ENCODE measurements at places on chromosomes 5 and 9. TPM values are rescaled to one million over a fixed set of nuclear protein-coding genes. Genes with fewer than 3 reads are reported as not detected.
A peak's percentile ranks its signal among the peaks of the same experiment; 100 is the strongest.

Gene CDKN2A
- 0.54 TPM for total RNA-seq

- H3K27me3 ChIP-seq, result peaks cover 2% of the 10 kb centered on the region
- H3K36me3 ChIP-seq, result no peaks in the 10 kb centered on the region
- no peak for DNase-seq
- H3K4me1 ChIP-seq, result no peaks in the 10 kb centered on the region
- H3K4me3 ChIP-seq, result no peak overlapping the region
Measured at GRCh38 chr9:132531710-132532570, 50.5 kb upstream of the BARHL1 start.

DNA sequence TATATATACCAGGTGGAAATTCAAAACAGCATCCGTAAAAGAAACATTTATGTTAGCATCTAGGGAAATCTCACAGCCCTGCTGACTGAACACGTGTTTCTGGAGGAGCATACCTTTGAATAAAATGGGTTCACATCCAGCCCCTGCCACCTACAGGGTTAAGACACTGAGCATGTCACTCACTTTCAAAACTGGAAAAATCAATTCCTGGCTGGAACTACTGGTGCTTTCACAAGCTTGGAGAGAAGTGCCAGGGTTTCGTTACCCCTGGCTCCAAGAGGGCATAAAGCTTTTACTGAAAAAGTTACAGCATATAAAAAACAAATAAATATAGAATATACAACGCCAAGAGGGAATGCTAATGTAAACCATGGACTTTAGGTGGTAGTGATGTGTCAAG is 48.0 kb downstream of the SERINC5 start:
- no peak overlapping the region for H3K4me3 ChIP-seq
- peaks cover 2% of the 10 kb centered on the region for H3K36me3 ChIP-seq
- DNase-seq, result no peak
- no peaks in the 10 kb centered on the region for H3K27me3 ChIP-seq
- H3K27ac ChIP-seq, result no peak overlapping the region
- H3K4me1 ChIP-seq, result peaks cover 30% of the 10 kb centered on the region

Gene TIMD4
- total RNA-seq, result 1.5 TPM

Gene GPR151
- not detected for total RNA-seq

DNA sequence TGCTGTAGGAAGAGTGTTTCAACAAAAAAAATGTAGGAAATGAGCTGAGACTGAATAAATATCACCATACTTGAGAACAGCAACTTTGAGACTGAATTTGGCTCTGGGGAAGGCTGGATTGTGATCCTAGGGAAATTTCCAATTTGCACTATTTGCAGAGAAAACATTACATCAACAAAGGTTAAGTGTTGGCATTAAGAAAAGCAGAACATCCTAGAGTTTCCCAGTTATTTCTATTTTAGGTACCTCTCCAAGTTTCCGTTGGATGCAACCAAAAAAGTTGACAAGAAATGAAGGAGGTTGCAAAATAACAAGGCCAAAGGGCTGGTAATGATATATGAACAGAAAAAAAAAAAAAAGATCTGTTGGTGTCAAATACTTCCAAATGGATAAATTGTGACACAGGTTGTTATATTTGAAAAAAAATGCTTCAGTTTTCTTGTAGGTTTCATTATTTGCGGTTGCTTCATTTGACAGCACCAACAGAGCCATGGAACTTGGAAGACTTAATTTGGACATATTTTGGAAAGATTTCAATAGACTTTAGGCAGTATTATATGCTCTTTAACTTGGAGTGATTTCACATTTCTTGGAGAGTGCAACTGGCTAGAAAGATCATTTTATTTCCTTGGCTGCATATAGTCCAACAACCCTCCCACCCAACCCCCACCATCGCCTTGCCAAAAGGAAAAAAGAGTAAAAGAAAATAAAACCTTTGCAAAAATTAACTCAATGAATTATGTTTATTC is 230.8 kb downstream of the ZNF608 start:
- no peaks in the 10 kb centered on the region for H3K4me1 ChIP-seq
- peak; percentile 23 for DNase-seq
- H3K4me3 ChIP-seq, result no peak overlapping the region
- H3K36me3 ChIP-seq, result no peaks in the 10 kb centered on the region
- no peak overlapping the region for H3K27ac ChIP-seq
- no peaks in the 10 kb centered on the region for H3K27me3 ChIP-seq

Gene FBP2
- total RNA-seq, result not detected

Gene GABRA6
- not detected for total RNA-seq

DNA sequence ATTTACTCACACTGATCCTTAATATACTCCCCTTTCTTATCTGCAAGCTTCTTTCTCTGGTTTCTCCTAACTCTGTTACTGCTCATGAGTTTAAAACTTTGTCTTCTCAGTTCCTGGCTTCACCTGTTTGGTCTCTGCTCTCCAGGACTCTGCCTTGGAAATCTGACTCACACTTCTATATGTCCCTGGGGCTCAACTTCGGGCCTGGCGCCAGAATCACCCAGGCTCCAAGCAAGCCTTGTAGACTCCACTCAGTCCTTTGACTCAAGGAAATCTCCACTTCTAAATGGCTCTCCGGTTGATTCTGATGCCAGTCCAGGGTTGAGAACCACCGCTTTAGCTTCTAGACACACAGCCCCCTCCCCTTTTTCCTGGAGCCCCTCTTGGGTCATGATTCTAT is 57.8 kb downstream of the TMC1 start:
- no peaks in the 10 kb centered on the region for H3K27me3 ChIP-seq
- H3K36me3 ChIP-seq, result no peaks in the 10 kb centered on the region
- DNase-seq, result no peak
- H3K27ac ChIP-seq, result no peak overlapping the region
- H3K4me1 ChIP-seq, result peaks cover 9% of the 10 kb centered on the region

- no peaks in the 10 kb centered on the region for H3K4me1 ChIP-seq
- H3K36me3 ChIP-seq, result peaks cover 11% of the 10 kb centered on the region
- no peaks in the 10 kb centered on the region for H3K27me3 ChIP-seq
- no peak overlapping the region for H3K4me3 ChIP-seq
- DNase-seq, result no peak
- no peak overlapping the region for H3K27ac ChIP-seq
Measured at GRCh38 chr5:60993425-60993824, 48.4 kb downstream of the NDUFAF2 start.

GRCh38 chr9:134340475-134341160 is 14.4 kb downstream of the RXRA start:
- H3K27me3 ChIP-seq, result no peaks in the 10 kb centered on the region
- H3K27ac ChIP-seq, result peak overlapping the region; percentile 89
- H3K36me3 ChIP-seq, result no peaks in the 10 kb centered on the region

DNA sequence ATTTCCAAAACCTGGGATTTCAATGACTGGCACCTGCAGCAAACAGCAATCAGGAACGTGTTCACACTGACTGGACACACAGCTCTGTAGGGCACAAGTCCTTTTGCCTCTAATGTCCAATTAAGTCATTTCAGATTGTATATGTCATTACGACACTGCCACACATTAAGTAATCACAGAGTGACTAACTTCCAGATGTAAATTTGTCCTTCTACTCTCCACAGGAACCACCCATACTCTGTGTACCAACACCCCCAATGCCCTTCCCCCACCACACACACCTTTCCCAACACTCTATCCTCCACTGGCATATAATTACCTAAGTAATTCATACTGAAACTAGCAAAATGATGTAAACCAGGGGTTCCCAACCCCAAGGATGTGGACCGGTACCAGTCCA is 30.5 kb downstream of the LARS1 start:
- H3K4me1 ChIP-seq, result no peaks in the 10 kb centered on the region
- DNase-seq, result no peak
- H3K27ac ChIP-seq, result no peak overlapping the region
- H3K27me3 ChIP-seq, result no peaks in the 10 kb centered on the region
- peaks cover 21% of the 10 kb centered on the region for H3K36me3 ChIP-seq
- no peak overlapping the region for H3K4me3 ChIP-seq

Gene IFNK
- total RNA-seq, result not detected

DNA sequence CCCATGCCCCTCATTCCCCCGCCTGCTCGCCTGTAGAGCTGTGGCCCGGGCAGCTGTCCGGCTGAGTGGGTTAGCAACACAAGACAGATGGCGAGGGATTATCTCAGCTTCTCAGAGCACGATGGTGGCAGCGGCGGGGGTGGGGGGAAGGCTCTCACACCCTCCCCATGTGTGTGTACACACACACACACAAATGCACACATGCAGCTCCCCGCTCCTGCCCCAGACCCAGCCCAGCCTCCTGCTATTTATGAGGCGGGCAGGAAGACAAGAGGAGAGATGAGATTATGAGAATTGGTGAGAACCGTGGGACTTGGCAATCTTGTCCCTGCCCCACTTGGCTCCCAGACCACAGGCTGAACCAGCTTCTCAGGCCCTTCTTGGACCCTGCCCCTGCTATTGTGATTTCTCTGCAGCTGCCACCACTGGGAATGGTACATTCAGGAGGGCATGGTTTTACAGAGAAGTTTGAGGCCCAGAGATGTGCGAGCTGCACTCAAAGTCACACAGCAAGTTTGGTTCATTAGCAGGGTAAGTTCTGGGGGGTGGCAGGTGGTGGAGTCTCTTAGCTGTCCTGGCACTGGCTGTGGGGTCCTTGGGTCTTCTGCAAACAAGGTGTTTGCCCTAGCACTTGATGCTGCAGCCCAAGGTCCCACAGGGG is 51.0 kb upstream of the PSD2 start:
- no peak overlapping the region for H3K4me3 ChIP-seq
- H3K36me3 ChIP-seq, result no peaks in the 10 kb centered on the region
- DNase-seq, result no peak
- peaks cover 33% of the 10 kb centered on the region for H3K27me3 ChIP-seq
- peaks cover 24% of the 10 kb centered on the region for H3K4me1 ChIP-seq

DNA sequence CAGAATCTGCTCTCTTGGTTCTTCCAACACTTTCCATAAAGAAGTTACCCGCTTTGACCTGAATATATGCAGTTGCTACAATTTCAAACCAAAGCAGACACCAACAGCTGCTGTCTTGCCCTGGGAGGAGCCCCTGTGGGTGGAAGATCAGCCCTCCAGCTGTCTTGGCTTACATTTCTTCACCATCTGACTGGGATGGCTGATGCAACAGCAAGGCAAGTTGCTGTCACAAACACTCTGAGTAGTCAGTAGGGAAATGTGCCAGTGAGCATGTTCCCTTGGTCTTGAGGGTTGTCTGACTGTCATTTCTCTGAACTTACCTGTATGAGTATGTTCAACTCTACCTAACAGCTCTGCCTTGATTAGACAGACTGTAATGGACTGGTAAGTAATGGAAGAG is 152.9 kb downstream of the SGCD start:
- H3K27ac ChIP-seq, result no peak overlapping the region
- DNase-seq, result peak; percentile 82
- H3K4me1 ChIP-seq, result peaks cover 4% of the 10 kb centered on the region
- no peak overlapping the region for H3K4me3 ChIP-seq

- H3K4me1 ChIP-seq, result no peaks in the 10 kb centered on the region
- no peak overlapping the region for H3K27ac ChIP-seq
- H3K36me3 ChIP-seq, result no peaks in the 10 kb centered on the region
Measured at GRCh38 chr5:111453295-111453694, 59.0 kb downstream of the STARD4 start.

DNA sequence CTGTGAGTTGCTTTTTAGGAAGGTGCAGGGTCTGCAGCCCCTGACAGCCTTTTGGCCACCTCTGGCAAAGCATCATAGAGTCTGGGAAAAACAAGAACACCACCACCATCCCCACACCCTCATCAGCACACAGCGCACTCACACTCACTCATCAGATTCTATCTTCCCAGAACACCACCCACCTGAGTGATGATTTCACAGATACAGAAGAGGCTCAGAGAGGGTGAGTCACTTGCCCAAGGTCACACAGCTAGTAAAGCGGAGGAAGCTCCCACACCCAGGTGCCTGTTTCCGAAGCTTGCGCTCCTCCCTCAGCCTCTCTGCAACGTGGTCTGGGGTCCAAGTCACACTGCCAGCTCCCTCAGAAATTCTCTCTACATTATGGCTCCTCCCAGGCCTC is 41.8 kb upstream of the HRH2 start:
- no peak overlapping the region for H3K27ac ChIP-seq
- H3K36me3 ChIP-seq, result no peaks in the 10 kb centered on the region
- no peak for DNase-seq
- H3K27me3 ChIP-seq, result no peaks in the 10 kb centered on the region

DNA sequence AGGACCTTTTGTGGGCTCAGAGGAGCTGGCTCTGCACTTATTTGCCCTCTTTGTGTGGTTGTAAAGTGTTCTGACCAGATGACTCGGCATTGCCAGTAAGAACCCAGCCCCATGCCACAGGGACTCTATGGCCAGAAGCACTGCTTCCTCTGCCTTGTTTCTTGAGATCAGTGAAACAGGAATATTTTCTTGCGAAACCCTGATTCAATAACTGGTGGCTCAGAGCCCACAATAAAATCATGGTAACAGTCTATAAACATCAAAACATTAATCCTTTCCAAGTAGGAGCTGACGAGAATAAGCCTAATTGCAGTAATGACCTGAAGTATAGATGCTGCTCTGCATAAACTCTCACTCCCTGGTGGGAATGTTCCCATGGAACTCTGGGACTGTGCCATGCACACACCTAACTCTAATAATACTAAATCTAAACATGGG is 344.3 kb downstream of the ZNF608 start:
- H3K27ac ChIP-seq, result peak overlapping the region; percentile 68
- DNase-seq, result peak; percentile 59
- no peak overlapping the region for H3K4me3 ChIP-seq
- H3K27me3 ChIP-seq, result no peaks in the 10 kb centered on the region

DNA sequence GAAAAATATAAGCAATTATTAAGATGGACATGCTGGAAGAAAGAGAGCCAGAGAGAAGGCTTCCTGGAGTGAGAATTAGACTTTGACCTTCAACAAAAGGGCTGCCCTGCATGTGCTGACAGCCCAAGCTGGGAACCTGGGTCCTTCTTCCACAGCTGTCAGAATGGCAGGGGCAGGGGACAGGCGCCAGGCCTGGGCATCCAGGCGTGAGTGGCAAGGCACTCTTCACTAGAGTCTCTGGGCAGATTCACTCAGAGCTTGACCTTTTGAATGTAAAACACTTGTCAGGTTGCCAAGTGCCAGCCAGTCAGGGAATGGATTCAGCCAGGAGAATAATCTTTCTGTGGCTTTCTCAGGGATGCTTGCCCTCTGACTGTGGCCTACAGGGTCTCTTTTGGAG is 119.1 kb upstream of the CLINT1 start:
- no peaks in the 10 kb centered on the region for H3K27me3 ChIP-seq
- no peak overlapping the region for H3K27ac ChIP-seq
- no peaks in the 10 kb centered on the region for H3K4me1 ChIP-seq
- DNase-seq, result no peak
- H3K36me3 ChIP-seq, result no peaks in the 10 kb centered on the region
